ENCODE measurements at places on chromosomes 3 and 15.
A peak's percentile ranks its signal among the peaks of the same experiment; 100 is the strongest.

GRCh38 chr15:60399931-60400330 lies 2.1 kb upstream of the ANXA2 start:
- DNase-seq = no peak

- DNase-seq = peak; percentile 71
These were observed 2.8 kb downstream of the ADAMTS17 start for GRCh38 chr15:100338971-100339444.

DNA sequence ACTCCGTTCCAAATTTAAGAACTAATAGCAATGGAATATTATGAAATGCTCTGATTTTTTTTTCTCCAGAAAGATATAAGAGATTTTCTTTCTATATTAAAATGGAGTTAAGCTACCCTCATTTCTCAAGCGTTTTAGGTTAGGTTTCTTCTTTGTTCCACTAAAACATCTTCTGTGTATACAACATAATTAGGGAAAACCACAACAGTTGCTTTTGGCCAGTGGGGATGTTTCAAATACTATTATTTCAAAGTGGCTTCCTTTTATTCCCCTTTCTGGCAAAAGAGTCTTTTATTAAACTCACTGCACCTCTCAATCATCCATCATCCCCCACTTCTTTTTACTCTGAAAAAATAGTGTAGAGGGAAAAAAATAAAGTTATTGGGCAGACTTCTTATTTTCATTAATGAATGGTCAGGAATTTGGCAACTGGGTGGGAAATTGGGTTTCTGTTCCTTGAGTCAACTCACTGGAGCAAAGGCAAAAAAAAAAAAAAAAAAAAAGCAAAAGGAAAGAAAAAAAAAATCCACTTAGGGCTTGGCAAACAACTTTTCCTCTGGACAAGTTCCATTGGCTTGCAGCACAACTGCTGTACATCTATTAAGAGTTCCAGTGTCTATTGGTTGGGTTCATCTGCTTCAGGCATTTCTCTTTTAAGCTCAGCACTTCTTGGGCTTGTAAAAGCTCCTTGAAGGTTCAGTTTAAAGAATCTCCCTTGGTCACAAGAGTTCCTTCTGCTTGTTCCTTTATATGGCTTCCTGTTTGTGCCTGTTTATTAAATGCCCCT lies 963.4 kb downstream of the ROBO1 start:
- DNase-seq = no peak

DNA sequence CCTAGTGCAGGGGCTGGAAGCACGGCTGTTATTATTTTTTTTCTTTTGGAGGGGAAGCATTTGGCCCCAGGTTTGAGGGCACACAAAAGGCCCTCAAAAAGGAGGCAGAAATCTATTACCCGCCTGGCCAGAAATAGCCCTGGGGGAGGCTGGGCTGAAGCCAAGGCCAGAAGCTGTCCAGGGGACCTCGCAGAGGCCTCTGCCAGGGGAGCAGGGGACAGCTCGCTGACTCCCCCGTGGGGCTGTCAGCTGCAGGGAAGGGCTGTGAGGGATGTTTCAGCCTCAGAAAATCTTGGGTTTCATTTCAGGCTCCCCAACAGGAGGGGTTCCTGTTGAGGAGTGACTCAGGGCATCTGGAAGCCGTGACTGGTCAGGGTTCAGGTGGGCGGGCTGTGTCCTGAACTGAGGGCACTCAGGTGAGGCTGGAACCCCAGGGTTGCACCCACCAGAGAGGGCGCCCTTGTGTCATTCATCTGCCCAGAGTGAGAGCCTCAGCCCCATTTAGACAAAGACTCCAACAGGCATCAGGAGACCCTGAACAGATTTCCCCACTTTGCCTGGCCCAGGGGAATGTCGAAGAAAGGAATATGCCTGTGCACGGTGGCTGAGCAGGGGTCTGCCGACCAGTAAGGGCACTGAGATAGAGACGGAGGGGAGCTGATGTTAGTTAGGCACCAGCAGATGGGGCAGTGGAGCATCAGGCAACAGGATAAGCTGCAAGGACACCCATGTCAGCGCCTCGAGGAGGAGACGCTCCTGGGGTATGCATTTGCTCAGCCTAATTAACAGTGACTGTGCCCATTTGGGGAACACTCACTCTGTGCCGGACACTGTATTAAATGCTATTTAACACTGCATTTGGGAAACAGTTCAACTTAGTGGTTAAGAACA lies 43.5 kb upstream of the SLC6A11 start:
- DNase-seq = peak; percentile 34

- no peak for DNase-seq
These were observed 86.6 kb downstream of the HMG20A start for GRCh38 chr15:77507143-77507897.

GRCh38 chr3:72234391-72234790 lies 449.4 kb upstream of the PROK2 start:
- DNase-seq = no peak

DNA sequence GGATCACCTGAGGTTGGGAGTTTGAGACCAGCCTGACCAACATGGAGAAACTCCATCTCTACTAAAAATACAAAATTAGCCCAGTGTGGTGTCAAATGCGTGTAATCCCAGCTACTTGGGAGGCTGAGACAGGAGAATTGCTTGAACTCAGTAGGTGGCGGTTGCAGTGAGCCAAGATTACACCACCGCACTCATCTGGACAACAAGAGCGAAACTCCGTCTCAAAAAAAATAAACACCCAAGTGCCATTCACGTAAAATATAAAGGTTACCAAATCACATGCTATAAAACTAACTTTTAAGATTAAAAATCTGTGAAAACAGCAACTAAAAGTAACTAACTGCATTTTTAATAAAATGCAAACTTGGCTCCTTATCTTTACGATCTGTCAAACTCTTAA lies 8.9 kb downstream of the TRIM59 start:
- DNase-seq = no peak

- no peak for DNase-seq
These were observed 111.1 kb downstream of the FBXL22 start for GRCh38 chr15:63708126-63708772.

DNA sequence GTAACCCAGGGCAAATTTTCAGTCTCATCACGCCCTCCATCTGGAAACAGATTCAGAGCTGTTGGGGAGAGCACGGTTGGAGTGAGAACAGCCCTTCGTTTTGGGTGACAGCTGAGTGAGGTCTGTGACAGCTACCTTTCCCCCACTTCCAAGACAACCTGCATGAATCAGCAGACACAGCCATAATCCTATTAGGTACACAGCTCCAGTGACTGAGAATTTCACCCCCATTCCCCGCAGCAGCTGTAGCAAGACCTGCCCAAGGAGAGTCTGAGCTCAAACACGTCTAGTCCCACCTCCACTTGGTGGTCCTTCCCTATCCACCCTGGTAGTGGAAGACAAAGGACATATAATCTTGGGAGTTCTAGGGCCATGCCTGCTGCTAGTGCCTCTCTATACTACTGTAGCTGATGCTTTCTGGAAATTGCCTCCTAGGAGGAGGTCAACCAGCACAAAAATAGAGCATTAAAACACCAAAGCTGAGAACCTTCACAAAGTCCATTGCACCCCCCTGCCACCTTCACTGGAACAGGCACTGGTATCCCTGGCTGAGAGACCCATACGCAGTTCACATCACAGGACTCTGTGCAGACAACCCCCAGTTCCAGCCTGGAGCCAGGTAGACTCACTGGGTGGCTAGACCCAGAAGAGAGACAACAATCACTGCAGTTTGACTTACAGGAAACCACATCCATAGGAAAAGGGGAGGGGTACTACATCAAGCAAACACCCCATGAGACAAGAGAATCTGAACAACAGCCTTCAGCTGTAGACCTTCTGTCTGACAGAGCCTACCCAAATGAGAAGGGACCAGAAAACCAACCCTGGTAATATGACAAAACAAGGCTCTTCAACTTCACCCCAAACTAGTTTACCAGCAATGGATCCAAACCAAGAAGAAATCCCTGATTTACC lies 448.6 kb upstream of the CBLB start:
- DNase-seq = no peak

GRCh38 chr15:47027322-47027946 lies 689.9 kb upstream of the SEMA6D start:
- peak; percentile 2 for DNase-seq

GRCh38 chr3:104632521-104632920 lies 734.2 kb upstream of the ALCAM start:
- no peak for DNase-seq

- DNase-seq = peak; percentile 15
These were observed 883.5 kb downstream of the SI start for GRCh38 chr3:164194842-164195241.

DNA sequence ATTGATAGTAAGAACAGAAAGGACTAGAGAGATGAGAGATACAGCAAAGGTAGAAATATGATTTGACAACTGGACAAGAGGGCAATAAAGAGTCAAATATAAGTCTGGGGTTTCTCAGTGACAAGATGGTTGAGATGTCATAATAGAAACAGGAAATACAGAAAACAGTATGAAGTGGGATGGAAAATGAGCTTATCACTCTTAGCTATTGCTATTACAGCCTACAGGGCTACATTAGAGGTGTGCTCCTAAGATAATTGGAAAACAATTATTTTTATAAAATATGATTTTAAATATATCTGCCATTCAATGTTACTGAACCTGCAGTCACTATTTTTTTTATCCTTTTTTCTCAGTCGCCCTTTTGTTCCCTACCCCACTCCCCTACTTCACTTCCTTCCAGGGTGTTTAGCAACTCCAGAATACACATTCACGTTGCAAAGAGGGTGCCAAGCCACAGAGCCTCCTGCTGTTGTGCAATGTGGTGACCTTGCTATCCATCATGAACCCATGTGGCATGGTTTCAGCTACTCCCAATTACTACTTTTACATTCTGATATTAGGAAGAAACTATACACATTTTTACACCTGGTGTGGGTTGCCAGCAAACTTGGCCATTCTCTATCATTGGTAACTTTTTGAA lies 6.0 kb downstream of the NRG4 start:
- DNase-seq = no peak

DNA sequence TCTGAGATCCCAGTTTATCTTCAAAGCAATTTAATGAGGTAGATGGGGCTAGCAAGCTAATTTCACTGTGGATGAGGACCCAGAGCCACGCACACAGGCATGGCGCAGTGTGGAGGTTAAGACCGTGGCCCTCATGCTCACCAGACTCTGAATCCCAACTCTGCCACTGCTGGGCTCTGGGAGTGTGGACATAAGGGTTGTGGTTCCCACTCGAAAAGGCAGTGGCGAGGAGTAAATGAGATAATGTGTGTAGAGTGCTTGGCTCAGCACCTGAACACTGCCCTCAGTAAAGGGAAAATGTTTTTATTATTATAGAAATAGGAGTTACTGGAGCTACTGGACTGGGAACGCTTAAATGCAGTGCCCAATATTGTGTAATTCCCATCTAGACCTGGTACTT lies 243.5 kb upstream of the TPM1 start:
- no peak for DNase-seq

GRCh38 chr3:172153335-172153861 lies 114.0 kb downstream of the FNDC3B start:
- DNase-seq = no peak

GRCh38 chr3:195540511-195540910 lies 2.6 kb downstream of the PPP1R2 start:
- peak; percentile 42 for DNase-seq

GRCh38 chr3:5016211-5017161 lies 37.2 kb downstream of the BHLHE40 start:
- DNase-seq = peak; percentile 53

DNA sequence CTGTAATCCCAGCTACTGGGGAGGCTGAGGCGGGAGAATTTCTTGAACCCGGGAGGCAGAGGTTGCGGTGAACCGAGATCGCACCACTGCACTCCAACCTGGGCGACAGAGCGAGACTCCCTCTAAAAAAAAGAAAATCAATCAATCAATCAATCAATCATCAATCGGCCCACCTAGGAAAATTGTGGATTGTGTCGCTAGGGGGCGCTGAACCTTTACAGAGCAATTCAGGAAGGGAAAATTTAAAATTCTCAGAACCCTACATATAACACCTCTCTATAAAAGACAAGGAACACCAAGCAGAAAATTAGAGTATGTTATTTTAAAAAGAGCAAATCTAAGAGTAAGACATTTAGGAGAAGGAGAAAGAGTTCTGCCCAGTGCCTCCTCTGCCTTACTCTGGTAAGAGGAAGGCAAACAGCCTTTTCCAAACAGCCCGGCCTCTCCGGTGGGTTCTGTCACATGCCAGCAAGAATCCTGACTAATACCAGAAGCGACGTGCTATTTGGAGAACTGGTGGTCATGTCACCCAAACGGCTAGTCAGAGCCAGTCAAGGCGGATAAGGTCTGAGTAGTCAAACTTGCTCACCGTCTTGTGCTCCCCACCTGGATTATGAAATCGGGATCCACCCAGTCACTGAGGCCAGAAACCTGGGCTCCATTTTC lies 22.3 kb upstream of the SMCO1 start:
- DNase-seq = peak; percentile 42

GRCh38 chr3:156334841-156335545 lies 214.6 kb downstream of the KCNAB1 start:
- no peak for DNase-seq

DNA sequence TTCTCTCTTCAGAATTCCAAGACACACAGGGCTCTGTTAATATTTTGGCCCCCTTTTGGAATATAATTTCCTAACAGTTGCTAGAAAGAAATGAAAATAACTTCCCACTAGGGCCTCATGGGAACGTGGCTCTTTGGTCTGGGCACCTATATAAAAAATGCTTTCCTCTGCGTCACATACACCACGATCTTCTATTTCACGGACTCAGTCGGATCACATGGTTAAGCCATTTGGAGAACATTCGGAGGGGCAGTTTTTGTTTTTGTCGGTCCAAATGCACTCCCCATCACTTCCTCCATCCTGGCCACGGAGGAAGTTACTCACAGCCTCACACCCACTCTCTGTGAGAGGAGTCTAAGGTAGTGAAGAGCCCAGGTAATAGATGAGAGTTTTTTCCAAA lies 21.0 kb downstream of the TMEM44 start:
- no peak for DNase-seq

DNA sequence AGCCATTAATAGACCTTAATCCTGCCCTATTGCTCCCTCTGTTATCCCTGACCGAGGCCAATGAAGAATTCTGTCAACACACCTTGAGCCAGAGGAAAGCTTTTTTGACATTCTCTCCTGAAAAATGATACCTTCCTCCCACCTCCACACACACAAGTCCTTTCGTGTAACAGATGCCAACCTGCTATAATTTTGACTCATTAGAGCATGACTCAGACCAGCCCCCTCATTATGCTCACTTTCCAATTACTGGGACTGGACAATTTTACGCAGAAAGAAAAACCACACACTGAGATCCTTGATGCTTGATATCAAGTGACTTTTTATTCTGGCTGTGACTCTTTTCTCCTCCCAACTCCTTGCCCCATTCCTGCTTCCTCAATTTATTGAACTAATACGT lies 50.9 kb downstream of the LSAMP start:
- no peak for DNase-seq

DNA sequence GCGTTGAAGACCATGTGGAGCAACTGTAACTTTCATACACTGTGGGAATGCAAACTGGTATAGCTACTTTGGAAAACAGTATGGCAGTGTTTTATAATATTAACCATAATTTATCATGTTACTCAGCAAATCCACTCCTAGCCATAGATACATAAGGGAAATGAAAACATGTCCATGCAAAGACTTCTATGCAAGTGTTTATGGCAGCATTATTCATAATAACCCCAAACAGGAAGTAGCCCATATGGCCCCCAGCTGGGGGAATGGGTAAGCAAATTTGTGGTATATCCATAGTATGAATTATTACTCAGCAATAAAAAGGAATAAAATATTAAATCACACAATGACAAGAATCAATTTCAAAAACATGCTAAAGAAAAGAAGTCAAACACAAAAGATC lies 23.0 kb upstream of the GATA2 start:
- no peak for DNase-seq

GRCh38 chr3:110624576-110624975 lies 447.0 kb upstream of the NECTIN3 start:
- DNase-seq = no peak

GRCh38 chr3:81531263-81531662 lies 230.2 kb downstream of the GBE1 start:
- no peak for DNase-seq
